ENCODE measurements at places on chromosomes 5 and 9.

DNA sequence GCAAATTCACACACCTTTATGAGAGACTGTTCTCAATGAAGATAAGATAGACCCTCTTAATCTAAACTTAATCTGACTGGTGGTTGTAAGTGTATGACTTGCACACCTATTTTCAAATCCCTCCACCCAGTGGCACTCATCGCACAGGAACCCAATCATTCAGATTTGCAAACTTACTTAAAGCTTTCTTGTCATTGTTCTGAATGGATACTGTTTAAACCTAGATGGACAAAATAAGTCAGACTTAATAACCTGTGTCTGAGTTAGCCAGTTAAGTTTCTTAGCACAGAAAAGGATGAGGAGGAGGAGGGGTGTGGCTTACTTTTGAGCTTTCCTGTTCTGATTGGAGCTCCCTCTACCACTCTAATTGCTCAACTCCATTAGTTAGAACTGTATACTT lies 252.4 kb upstream of the CCNH start:
- DNase-seq, result no peak

GRCh38 chr5:172412724-172413286 lies 41.5 kb downstream of the SH3PXD2B start:
- DNase-seq, result no peak

GRCh38 chr9:137237759-137238726 lies 3.0 kb upstream of the TUBB4B start:
- DNase-seq, result no peak

DNA sequence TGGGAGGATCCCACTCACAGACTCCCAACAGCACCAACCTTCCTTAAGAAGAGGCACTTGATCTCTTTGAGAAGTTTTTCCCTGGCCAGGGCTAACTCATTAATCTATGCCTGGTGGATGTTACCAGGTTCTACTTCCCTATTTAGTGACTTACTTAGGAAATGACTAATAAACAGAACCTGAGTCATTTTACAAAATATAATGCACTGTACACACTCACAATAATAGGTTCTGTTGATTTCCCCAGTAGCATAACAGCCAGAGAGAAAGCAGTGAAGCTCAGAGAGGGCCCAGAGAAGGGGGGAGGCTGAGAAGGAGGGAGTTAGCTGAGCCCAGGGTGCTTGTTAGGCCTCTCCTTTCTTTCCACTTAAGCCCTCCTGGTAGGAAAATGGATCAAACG lies 27.1 kb downstream of the FRMD3 start:
- no peak for DNase-seq

DNA sequence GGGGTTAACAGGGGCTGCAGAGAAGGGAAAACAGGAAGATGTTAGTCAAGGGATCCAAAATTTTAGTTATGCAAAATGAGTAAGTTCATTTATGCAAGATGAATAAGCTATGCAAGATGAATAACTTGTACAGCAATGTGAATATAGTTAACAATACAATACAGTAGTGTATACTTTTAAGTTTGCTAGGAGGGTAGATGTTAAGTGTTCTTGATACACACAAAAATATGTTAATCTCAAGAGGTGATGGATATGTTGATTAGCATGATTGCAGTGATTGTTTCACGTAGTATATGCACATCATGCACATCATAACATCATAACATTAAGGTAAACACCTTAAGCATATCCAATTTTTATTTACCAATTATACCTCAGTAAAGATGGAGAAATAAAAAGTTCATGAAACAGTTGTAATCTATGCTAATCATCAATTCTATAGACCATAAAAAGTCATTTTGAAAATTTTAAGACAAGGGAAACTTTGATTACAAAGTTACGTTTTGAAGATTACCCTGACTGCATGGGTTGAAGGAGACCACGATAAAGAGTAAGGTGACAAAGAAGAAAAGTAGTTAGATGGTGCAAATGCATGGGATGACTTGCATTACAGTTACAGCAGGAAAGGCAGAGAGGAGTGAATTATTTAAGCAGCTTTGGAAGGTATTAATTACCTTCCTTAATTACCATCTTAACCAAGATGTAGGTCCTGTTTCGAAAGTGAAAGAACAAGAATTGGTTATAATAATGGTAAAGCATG lies 31.4 kb downstream of the FAM174A start:
- DNase-seq, result no peak

- no peak for DNase-seq
Measured at GRCh38 chr9:27090231-27090630, 18.8 kb upstream of the TEK start.

DNA sequence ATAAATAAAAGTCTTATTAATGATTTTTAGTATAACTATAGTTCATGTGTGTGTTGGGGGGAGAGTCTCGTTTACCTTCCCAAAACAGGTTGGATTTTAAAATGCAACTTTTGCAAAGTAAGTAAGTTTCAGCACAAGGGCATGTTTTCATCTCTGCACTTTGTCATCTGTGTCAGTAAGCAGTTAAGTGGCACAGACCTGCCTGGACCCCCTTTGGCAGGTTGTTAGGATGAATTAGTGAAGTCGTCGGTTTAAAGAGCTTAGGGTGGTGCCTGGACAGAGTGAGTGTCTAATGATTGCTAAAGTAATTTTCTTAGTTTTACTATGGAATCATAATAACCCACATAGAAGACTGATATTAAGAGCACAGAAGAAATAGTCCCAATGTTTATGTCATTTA lies 74.9 kb downstream of the TRIO start:
- DNase-seq, result no peak

- no peak for DNase-seq
Measured at GRCh38 chr5:119017994-119018393, 29.6 kb upstream of the DTWD2 start.

DNA sequence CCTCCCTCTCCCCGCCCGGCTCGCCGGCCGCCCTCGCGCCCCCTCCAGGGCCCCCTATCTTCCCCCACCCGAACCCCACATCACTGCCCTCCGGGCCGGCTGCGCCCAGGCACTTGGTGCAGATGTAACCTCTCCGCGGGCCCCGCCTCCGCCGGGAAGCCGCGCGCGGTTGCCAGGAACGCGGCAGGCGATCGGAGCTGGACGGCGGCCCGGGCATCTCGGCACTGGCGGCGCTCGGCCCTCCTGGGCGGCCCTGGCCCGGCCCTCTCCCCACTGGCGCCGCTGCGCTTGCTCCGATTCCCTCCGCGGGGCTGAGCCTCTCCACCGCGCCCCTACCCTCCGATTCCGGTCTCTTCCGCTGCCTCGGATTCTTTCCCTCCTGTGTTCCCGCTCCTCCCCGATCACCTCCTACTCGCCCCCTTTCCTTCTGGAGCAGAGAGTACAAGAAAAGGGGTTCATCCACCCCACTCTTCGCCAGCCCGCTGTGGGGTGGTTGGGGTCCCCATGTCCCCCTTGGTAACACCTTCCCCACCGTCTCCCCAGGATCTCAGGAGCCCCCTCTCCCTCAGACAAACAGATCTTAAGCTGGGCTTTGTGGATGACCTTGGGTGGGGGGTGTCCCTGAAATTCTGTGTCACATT lies 70.6 kb downstream of the C9orf50 start:
- DNase-seq, result no peak

- no peak for DNase-seq
Measured at GRCh38 chr5:60811105-60811504, 33.0 kb downstream of the ELOVL7 start.

- DNase-seq, result no peak
Measured at GRCh38 chr5:141879941-141880738, 1.9 kb upstream of the PCDH1 start.

DNA sequence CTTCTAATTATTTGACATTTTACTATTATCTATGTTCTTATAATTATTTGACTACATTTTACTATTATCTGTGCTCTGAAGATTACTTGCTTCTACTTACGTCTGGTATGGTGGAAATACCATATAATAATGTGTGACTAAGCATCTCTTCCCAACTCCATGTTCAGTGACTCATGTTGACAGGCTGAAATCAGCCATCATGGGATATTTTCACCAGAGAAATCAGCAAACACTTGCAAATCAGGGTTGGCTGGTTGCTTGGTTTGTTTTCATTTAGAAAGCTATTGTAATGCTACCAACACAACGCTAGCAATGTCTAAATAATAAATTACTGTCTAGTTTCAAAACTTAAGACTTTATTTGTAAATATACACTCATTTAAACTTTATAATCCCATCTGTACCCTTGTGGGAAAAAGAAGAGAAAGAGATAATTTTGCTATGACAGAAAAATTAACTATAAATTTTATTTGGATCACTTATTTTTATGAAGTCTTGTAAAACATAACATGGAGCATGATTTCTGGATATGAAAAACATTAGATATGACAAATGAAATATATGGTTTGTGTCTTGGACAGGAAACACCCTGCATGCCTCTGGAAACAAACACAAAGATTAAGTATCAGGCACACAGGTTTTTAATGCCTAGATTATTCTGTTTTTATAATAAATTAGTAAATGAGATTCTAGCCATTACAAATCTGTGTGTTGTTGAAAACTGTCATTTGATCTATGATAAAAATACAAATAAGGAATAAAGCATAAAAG lies 337.6 kb downstream of the BNC2 start:
- DNase-seq, result no peak

DNA sequence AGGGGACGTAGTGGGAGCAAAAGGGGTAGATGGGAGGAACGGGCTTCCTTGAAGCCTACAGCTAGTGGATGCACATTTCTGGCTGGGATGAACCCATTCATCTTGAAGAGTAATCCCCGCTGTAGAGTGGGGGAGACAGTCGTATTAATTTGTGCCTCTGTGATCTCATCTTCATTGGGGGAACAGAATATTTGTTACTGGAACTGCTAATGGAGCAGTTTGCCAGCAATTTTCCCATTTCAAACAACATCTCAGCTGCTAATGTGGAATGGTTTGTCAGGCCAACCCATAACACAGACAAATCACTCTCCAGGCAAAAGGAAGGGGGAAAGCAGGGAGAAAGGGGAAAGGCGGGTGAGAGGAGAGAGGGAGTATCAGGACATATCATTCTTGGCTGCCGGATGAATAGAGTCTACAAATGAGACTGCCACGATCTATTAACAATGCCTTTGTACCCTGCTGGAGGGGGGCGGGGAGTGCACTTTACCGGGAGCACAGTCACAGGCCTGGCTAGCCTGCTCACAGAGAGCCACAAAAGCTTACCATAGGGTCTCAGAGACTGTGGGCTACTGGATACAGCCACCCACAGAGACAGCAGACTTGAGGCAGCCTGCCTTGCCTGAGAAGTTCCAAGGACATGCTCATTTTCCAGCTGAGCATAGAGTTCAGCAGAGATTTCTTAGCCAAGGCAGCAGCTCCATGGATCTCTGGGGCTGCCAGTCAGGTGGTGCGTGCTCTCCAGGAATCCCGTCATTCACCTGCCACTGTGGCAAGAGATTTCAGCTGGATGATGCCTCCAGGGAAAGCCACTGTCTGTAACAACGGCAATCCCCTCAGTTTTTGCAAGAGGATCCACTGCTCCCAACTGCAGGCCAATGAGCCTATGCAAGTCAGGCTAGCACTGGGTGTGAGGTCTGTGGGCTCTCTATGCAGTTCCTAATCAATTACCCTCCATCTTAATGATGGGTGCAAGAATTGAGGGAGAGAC lies 217.7 kb upstream of the PANK3 start:
- no peak for DNase-seq

DNA sequence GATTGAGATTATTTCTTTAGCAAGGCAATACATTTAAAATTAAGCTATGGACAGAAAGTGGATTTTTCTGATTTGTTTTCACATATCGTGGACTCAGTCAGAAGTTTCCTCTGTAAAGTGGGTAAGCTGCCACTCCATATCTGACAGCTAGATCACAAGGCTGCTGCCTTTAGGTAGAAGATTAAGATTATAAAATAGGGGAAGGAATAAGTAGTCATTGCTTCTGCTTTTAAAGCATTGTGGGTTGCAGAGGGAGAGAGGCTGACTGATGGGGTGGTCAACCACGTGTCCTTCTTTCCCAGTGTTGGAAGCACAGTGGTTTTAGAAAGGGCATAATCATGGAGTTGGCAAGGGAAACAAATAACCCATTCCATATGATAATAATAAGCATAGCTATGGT lies 74.3 kb upstream of the MOCS2 start:
- DNase-seq, result no peak

GRCh38 chr5:10874541-10874940 lies 113.5 kb upstream of the DAP start:
- DNase-seq, result no peak

GRCh38 chr9:130639124-130639765 lies 25.1 kb upstream of the PRDM12 start:
- DNase-seq, result no peak

DNA sequence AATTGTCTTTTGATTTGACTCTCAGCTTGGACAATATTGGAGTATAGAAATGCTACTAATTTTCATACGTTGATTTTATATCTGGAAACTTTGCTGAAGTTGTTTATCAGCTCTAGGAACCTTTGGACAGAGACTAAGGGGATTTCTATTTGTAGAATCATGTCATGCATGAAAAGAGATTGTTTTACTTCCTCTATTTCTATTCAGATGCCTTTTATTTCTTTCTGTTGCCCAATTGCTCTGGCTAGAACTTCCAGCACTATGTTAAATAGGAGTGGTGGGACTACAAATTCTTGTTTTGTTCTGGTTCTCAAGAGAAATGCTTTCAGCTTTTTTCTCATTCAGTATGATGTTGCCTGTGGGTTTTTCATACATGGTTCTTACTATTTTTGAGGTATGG lies 112.8 kb upstream of the CDH12 start:
- DNase-seq, result no peak

GRCh38 chr9:16068476-16068875 lies 515.6 kb downstream of the CCDC171 start:
- no peak for DNase-seq

DNA sequence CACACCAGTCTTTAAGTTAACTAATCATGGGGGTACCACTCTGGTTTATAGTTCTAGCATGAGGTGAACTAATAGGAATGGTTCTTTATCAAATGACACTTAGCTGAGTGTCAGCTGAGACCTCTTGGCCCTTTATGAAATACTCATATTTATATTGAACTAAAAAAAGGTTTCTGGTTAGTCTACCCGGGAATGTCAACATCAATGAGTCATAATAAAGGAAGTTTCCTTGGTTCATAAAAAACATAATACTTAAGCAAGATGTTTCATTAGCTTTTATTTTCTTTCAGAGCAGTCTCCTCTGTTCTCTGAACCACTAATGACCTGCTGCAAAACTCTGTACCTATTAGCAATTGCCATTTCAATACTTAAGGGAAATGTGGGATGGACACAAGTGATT lies 13.7 kb downstream of the DAB2 start:
- no peak for DNase-seq

DNA sequence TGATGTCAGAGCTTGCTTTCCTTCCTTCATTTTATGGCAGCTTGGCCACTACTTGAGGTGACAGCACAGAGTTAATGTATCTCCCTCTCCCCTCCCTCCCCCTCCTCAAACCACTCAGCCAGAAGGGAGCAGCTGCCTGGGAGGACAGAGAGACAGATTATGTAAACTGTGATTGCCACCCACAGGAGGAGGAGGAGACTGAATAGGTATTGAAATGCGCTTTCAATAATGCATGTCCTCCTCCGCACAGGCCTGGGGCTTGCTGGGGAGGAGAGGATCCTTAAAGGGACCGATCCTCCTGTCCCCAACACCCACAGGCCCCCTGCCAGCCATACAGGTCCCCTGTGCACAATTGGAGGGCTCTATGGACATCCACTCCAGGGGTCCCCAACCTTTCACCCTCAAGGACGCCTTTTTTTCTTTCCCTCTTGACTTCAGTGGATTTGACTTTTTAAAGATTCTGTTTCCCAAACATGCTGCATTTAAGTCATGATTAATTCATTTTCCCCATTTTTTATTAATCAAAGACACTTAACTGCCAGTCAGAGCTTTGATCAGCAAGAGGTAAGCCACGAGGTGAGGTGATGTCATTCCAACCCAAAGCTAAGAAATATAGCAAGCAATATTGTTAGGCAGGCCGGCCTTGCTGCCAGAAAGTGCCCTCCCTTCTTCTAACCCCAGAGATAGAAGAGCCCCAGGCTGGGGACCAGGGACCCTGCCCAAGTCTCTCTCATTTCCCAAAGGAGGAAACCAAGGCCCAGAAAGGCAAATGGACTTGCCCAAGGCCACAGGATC lies 47.5 kb upstream of the CPLX2 start:
- no peak for DNase-seq
